GM19239 (cell line): ENCODE measurements at places on chromosomes 5 and 9.

- DNase-seq = no peak
These were observed 45.2 kb upstream of the PITX1 start for GRCh38 chr5:135079099-135079681.

DNA sequence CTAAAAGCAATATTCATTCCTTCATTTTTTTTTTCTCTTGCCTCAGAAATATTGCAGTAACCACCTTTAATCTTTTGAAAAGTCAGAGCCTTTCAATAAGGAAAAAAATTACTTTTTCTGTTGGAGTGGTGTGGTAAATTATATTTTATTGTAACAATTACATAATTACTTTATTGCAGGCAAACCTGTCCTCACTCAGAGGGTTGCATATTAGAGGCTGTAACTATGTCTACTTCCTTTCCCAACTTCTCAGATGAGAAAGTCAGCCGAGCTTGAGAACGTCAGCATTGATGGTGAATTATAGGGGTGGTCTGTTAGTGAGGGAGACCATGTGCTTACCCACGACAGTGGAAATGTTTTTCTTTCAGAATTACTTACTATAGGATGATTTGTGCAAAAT, 611.8 kb downstream of the KIF4B start:
- DNase-seq = no peak

- DNase-seq = no peak
These were observed at the start of gene PLPPR1 for GRCh38 chr9:101028346-101029314. PLPPR1 (plus strand) TSS chr9:101028727.

DNA sequence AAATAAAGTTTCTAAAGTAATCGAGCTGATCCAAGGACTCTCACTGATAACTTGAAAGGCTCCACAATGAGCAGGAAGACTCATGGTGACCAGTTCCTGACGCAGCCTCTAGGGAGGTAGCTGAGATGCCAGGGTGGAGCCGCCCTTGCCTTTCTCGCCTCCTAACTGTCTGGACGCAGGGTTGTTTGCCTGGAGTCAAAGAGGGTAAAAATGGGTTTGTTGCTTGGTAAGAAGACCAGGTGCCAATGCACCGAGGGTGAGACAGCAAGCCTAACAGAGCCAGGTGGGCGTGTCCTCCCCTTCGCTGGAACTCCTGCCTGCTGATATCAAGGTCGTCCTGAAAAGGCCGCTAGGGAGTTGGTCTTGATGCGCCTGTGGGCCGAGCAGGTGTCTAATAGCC, 48.6 kb upstream of the FCN1 start:
- no peak for DNase-seq

DNA sequence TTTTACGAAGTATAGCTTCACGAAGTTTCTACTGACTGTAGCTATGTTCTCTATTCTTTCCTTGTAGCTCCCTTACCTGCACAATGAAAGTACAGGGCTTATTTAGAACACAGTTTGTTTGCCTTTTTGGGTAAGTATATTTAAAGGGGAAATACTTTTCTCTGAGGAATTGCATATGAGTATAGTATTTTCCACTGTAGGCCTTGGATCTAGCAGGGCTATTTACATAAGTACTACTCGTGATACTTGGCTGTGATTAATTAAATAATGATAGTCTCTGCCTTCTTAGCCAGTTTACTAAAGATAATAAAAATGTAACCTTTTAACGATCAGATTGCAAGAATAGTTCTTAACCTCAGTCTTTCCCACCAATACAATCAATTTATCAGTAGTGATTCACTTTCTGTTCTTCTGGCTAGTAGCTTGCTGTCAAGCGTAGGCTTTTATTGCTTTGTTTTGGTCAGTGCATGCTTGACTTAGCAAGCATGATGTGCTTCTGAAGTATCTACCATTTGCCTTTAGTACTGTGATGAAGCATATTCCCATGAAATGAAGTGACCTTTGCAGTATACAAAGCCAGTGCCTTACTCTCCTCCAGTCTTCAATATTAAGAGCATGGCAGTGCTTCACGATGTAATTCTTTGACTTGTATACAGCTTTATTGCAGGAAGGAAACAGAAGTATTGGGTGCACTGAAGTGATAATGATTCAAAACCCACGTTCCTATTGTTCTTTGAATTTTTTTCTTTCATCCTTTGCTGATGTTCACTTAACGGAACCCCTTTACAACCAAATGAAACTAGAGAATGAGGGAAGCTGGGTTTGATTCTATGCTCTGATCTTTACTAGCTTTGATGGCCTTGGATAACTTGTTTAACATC, 64.2 kb downstream of the SLC44A1 start:
- no peak for DNase-seq

GRCh38 chr5:148976569-148977381, 86.1 kb downstream of the SH3TC2 start:
- no peak for DNase-seq
